ENCODE measurements at places on chromosomes 1 and 21. TPM values are rescaled to one million over a fixed set of nuclear protein-coding genes. Genes with fewer than 3 reads are reported as not detected.

The AIM2 gene
- 3.2 TPM for total RNA-seq

The CAPN2 gene
- 382 TPM for total RNA-seq

The SLC2A5 gene
- not detected for total RNA-seq

The PRELP gene
- total RNA-seq, result not detected

The PATJ gene
- 1.1 TPM for total RNA-seq

The KRTAP20-1 gene
- not detected for total RNA-seq

The ERICH3 gene
- not detected for total RNA-seq

The PKN2 gene
- 15.9 TPM for total RNA-seq

The FAM229A gene
- total RNA-seq, result 1.2 TPM

The GBP5 gene
- total RNA-seq, result 0.13 TPM

The CLCNKB gene
- not detected for total RNA-seq

The CZIB gene
- 60.9 TPM for total RNA-seq

The NBPF11 gene
- total RNA-seq, result 2.0 TPM

The TLR5 gene
- total RNA-seq, result not detected

The EFNA3 gene
- total RNA-seq, result 7.0 TPM

The GPR3 gene
- 2.8 TPM for total RNA-seq

The COL11A1 gene
- total RNA-seq, result 0.10 TPM

The CLDN14 gene
- not detected for total RNA-seq

The PROK1 gene
- not detected for total RNA-seq

The LEFTY2 gene
- total RNA-seq, result 1.3 TPM

The GBP1 gene
- 12.9 TPM for total RNA-seq

The AMPD1 gene
- not detected for total RNA-seq

The CLIC6 gene
- not detected for total RNA-seq

The OR2T35 gene
- total RNA-seq, result not detected

The PRRX1 gene
- total RNA-seq, result not detected

The SLC25A34 gene
- total RNA-seq, result 0.07 TPM

The PLA2G2D gene
- total RNA-seq, result not detected

The MEX3A gene
- 3.4 TPM for total RNA-seq

The ARHGAP29 gene
- 43.1 TPM for total RNA-seq

The SFN gene
- 7.0 TPM for total RNA-seq

The IL23R gene
- 0.05 TPM for total RNA-seq

The MXRA8 gene
- 0.11 TPM for total RNA-seq

The SLAMF1 gene
- 0.03 TPM for total RNA-seq

The CD52 gene
- not detected for total RNA-seq

Data from HT1080 (cell line).